ENCODE measurements at places on chromosomes 2 and 18.

DNA sequence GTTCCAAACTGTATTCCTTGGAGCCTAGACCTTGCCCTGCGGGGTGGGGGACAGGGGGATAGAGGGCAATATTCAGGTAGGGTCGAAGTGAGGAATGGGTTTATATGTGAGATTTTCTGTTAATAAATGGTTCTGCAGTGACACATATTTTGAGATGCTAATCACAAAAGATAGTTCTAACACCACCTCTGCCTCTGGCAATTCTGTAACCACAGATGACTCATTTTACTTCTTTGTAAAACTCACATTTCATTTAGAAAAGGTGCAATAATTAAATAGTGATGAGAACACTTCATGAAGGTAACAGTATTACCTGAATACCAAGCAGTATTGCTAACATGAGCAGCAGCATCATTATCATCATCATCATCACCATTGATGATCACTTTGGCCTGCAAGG, 306.6 kb downstream of the SUCLG1 start:
- DNase-seq: no peak

DNA sequence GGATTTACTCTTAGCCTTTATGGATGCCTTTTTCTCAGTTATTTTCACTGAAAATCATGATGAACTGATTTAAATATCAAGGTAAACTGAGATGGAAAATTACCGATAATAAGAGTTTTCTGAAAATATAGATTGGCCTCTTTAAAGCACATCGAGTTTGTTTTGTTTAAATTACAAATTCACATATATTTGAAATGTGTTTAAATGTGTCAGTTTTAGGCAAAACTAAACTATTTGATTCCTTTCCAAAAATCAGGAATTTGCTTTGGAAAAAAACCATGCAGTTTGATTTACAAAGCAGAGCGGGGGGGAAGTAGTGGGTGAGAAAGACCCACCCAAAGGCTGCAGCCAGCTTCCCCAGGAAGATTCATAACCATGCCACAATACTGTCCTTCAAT, 52.0 kb upstream of the EML4 start:
- no peak for DNase-seq

GRCh38 chr2:151691631-151692030, 42.6 kb downstream of the NEB start:
- DNase-seq: no peak

- no peak for DNase-seq
Observed at GRCh38 chr18:69674966-69675365, 272.7 kb downstream of the CD226 start.

DNA sequence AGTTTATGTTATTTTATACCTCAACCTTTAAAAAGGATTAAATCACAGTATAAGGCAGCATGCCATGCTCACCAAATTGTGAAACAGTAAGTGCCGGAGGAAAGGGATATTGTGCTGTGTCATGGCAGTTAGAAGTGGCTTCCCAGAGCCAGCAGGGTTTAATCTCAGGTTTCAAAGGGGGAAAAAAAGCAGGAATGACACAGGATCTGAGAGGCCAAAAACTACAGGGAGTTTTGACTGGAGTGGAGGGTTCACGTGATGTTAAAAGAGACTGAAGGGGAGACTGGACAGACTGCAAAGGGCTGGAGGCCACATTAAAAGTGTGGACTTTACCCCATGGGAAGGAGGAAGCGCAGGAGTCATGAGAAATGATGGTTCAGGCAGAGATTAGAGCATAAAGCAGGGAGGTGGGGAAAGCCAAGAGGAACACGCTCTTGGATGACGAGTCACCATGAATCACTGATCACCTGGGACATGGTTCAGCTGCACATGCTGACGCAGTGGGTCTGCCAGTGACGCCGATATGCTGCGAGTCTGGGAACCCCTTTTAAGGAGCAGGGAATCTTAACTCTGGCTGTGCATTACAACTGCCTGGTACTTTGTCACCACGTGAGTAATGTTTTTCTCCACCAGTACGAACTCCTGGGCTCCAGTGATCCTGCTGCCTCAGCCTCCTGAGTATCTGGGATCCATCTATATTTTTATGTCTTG, 6.1 kb downstream of the CHMP1B start:
- DNase-seq: no peak

DNA sequence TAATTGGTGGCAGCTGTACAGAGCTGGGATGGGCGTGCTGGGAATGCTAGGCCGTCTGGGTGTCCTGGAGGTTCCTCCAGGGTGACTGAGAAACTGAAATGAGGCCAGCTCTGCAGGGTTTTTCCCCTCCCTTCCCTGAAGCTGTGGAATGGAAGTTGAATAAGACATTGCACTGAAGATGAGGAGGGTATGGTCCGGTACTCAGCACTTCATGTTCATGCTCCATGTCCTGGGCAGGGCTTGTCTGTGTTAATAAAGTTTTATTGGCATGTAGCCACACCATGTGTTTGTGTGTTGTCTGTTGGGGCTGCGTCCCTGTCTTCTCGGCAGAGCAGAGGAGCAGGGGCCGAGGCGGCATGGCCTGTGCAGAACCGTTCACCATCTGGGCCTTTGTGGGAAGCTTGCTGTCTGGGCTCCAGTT, 154.0 kb downstream of the LDLRAD4 start:
- DNase-seq: no peak

DNA sequence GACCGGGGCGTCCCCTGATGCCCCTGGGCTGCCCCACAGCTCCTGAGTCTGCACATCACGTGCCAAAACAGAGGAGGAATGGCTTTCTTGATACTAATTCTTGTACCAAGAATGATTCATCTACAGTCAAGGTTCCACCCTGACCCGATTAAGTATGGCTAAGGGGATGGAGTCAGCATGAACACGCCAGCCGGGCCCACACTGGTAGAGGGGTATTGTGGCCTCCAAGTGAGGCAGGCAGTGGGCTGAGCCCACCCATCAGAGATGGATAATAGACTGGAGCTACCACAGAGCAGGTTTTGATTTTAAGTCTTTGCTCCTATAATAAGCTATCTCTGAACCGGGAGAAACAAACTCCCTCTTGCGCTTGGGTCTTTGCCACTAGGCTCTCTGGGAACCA, 17.9 kb upstream of the GNAL start:
- DNase-seq: no peak

GRCh38 chr2:210762604-210763588, 206.5 kb downstream of the CPS1 start:
- no peak for DNase-seq

DNA sequence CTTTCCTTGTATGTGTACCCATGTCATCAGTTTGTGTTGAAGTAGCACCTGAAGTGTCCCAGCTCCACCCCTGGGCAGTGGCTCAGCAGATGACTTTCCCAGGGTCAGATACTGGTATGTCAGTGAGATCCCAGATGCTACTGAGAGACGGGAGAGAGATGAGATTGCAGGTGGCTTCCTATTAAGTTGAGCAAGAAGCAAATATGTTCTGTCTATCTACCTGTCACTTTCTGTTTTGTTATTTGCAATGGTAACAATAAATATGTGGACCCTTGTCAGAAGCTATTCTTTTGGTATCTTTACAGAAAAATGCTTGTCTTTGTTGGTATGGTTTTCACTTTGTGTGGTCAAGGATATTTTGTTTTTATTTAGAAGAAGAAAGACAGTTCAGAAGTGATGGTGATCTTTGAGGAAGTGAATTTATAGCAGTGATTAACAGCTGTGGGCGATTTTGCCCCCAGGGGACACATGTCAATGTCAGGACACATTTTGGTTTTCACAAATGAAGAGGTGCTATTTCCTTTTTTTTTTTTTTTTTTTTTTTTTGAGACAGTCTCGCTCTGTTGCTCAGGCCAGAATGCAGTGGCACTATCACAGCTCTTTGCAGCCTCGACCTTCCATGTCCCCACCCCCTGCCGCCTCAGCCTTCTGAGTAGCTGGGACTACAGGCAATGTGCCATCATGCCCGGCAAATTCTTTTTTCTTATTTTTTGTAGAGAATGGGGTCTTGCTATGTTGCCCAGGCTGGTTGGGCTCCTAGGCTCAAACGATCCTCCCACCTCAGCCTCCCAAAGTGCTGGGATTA, 21.4 kb downstream of the MGAT5 start:
- no peak for DNase-seq

DNA sequence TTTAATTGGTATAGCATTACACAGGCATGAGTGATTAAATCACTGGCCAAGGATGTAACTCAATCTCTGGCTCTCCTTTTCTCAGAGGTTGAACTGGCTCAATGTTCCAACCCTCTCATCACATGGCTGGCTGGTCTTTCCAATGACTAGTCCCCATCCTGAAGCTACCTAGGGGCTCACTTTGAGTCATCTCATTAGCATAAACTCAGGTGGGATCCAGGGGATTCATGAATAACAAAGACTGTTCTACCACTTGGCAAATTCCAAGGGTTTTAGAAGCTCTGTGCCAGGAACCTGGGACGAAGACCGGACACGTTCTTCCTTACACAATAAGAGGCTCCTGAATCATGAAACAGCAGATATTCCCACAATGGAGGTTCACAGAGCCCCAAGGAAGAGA, 145.0 kb upstream of the SPATS2L start:
- DNase-seq: no peak

- DNase-seq: no peak
Observed at GRCh38 chr2:200225951-200226350, 80.5 kb upstream of the SPATS2L start.

DNA sequence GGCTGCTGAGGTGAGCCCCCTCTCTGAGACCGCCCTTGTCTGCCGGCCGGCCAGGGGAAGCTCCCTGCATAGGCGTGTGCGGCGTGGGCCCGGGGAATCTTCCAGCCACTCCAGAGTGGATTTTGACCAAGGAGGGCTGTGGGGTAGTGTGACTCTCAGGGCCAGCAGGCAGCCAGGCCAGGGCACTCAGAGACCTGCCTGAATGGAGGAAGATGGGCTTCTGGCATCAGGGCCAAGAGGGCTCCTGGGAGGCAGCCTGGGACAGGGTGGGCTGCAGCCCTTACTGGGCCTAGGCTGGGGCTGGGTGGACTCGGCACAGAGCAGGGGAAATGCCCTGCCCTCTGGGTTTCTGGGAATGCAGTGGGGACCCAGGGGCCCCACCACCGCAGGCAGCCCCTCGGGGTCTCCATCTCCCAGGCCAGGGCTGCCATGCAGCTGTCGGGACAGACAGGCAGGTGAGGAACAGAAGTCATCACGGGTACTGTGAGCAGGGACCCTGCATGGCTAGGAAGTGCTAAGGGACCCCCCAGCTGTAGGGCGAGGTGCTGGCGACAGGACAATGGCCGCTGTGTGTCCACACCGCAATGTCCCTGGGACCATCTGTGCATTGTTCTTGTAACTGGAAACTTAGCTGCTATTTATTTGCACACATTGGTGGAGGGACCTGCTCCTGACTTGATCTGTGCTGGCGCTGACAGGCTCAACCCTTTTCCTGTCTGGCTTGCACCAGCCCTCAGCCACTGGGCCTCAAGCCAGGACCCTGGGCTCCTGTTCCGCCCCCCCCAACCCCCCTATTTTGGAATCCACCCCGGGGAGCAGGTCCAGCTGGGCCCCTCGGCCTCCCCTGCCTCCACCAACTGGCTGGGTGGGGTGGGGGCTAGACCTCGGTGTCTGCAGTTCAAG, 4.1 kb downstream of the PDCD1 start:
- DNase-seq: no peak

- DNase-seq: no peak
Observed at GRCh38 chr2:230907361-230908091, 17.5 kb downstream of the GPR55 start.

- no peak for DNase-seq
Observed at GRCh38 chr2:83071914-83072313, 1387.2 kb downstream of the SUCLG1 start.

DNA sequence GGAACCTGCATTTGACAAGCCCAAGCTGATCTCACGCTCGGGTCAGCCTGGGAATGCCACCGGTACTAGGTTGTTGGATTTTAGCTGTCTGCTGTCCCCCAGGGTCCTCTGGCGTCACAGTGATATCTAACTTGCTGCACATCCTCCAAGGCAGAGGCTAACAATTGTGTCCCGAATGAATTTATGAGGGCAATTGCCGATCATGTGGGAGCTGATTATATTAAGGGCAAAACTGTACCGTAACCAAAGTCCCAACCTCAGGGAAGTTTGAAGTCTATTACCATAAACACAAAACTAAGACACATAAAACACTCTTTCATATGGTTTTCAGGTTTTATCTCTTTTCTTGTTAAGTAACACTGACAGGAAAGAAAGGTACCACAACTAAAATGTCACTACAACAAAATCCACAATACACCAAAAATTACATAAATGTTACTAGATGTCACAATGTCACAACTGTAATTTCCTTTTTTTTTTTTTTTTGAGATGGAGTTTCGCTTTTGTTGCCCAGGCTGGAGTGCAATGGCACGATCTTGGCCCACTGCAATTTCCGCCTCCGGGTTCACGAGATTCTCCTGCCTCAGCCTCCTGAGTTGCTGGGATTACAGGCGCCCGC, 6.7 kb downstream of the UXS1 start:
- no peak for DNase-seq
